ENCODE measurements at places on chromosomes 2 and 18.

DNA sequence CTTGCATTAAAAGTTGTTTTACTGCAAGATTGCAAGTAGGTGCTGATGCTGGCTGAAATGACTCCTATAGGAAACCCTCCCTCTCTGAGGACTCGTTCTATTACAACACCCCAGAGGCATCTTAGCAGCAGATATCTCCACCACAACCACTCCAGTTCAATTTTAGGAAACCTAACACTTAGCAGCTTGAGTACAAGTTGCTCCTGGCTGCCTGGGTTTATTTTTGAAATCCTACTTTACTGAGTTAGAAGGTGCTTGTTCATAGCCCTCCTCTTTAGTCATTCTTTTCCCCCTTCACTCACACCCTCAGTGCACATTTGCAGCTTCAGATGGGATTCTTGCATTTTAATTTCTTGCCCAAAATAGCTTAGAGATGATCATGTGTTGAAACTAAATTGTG lies 111.5 kb downstream of the MTCL1 start:
- no peak for DNase-seq

DNA sequence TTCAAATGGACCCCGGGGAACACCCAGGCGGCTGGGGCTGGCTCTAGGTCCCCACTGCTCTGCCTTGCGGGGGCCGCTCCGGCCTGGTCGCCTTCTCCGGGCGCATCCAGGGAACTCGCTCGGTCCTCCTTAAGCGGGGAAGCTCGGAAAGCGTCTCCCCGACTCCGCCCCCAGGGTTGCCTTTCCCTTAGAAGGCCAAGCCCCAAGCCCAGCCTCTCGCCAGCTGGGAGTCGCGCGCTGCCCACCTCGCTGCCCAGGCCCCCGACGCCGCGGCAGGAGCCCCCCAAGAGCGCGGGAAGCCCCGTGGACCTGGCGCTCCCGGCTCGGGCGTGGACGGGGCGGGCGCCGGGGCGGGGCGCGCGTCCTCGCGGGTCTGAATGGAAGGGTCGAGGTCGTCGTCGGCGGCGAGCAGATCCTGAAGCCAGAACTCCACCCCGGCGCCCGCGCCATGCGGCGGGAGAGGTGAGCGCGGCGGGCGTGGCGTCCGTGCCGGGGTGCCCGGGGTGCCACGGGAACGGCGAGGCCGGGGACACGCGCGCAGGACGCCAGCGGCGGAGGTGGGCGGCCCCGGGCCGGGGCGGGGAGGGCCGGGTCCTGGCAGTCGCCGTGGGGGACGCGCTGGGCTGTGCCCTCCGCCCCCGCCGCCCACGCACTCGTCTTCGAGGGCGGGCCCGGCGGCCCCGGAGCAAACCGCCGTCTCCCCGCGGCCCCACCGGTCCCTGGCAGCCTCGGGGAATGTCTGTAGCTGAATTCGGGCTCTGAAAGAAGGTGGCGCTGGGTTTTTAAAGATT lies at the start of gene BOK:
BOK (plus strand) TSS at position 214 of the 791 bp plus-strand sequence. CDS start 739 bp downstream, outside the sequence.
- peak; percentile 52 for DNase-seq

DNA sequence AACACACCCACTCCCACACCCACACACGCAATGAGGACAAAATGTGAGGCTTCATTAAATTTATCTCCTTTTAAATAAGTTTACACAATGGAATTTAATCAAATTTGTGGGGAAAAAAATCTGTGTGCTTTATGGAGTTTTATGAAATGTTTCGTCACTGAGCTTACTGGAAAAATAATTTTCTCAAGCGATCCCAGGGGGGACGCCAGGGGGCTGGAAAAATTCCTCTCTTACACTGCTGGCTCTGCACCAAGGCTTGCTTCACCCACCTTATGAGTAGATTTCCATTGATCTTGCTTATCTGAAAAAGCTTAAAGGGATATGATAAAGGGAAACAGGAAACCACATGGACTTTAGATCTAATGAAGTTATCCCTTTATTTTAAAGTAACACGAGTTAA lies 95.5 kb downstream of the CABYR start:
- no peak for DNase-seq

- peak; percentile 86 for DNase-seq
Observed at GRCh38 chr2:9179572-9180201, 26.9 kb upstream of the ASAP2 start.

DNA sequence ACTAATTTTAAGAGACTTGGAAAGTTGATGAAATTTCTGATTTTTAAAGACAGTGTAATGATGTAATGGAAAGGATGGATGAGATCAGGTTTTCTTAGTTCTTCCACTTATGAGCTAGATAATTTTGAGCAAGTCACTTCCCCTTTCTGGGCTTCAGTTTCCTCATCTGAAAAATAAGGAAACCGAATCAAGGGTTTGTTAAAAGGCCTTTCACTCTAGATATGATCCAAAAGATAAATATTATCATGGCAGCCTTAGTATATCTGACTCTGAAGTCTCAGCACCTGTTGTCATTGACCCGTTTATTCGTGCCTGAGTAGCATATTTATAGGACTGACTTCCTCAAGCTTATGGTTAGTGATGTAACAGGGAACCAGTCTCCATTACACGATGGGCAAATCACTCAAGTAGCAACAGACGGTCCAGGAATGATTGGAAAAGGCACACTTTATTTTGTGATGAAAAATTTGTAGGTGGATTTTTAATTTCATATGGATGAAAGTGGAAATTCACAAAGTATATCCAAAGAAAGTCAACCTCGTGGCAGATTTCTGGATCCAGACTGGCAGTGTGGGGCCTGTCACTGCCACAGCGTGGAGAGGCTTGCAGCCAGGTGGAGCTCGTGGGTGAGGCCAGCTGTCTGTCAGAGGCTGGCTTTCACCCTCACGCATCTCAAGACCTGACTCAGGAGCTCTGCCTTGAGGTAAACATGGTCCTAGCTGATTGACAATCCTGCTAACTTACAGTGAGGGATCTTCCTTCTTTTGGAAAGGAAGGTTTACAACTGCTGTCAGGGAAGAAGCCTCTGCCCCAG lies 137.9 kb upstream of the CXCR4 start:
- no peak for DNase-seq

DNA sequence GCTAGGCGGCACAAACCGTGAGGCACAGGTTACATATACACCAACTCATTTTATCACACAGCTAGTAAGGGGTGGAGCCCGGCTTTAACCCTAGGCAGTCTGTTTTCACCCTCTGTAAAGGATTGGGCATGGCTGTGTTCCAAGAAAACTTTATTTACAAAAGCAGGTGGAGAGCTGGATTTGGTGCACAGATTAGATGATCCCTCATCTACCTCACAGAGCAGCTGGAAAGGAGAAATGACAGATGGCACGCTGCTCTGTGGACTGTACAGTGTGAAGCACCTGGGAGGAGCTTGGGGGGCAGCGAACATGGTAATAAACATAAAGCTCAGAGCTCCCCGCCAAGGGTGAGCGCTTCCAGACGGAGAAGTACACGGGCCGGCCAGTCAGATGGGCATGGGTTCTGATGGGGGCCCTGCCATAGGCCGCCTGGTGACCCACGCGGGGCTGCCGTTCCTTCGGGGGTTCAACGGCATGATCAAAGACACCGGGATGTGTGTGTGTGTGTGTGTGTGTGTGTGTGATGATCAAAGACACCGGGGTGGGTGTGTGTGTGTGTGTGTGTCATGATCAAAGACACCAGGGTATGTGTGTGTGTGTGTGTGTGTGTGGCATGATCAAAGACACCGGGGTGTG lies 862 bp upstream of the TMEM177 start:
- no peak for DNase-seq

DNA sequence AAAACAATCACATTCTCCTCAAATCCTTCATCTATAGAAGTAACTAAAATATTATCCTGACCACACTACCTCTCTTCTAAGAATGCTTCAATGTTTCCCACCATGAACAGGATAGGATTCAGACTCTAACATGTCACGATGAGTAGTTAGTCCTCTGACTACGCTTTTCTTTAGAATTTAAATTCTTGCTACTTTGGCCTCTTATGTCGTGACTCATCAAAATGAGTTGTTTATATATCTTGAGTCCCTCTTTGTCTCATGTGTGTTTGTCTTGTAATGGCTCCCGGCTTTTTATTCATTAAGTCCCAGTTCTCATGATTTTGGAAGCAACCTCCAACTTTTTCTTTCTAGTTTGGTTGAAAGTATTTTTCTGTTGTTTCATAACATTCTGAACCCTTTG lies 1289.2 kb downstream of the DSC3 start:
- DNase-seq: no peak

DNA sequence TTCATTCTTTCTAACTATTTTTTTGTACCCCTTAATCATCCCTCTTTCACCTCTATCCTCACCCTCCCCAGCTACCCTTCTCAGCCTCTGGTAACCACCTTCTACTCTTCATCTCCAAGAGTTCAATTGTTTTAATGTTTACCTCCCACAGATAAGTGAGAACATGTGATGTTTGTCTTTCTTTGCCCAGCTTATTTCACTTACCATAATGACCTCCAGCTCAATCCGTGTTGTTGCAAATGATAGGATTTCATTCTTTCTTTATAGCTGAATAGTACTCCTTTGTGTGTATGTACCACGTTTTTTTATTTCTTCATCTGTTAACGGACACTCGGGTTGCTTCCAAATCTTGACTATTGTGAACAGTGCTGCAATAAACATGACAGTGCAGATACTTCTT lies 22.1 kb upstream of the TMEM37 start:
- DNase-seq: no peak

GRCh38 chr2:147363181-147363580 lies 481.6 kb upstream of the ACVR2A start:
- no peak for DNase-seq

DNA sequence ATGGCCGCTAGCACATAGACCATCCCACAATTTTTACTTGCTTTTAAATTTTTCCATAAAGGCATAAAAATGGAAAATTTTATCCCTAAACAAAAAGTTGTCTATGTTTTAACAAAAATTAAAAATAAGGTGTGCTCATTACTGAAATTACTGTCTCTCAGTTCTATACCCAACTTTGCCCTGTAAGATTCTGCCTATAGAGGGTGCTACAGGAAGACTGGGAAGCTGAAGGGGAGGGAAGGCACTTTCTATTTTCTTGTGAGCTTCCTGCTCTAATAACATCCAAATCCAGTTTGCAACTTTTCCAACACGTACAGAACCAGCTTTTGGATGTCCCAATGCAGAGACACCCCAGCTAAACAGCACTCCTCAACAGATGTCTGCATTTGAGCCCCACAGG lies 666.9 kb downstream of the PLCL1 start:
- DNase-seq: no peak

- DNase-seq: peak; percentile 41
Observed at GRCh38 chr2:36373149-36373926, 17.8 kb downstream of the CRIM1 start.

DNA sequence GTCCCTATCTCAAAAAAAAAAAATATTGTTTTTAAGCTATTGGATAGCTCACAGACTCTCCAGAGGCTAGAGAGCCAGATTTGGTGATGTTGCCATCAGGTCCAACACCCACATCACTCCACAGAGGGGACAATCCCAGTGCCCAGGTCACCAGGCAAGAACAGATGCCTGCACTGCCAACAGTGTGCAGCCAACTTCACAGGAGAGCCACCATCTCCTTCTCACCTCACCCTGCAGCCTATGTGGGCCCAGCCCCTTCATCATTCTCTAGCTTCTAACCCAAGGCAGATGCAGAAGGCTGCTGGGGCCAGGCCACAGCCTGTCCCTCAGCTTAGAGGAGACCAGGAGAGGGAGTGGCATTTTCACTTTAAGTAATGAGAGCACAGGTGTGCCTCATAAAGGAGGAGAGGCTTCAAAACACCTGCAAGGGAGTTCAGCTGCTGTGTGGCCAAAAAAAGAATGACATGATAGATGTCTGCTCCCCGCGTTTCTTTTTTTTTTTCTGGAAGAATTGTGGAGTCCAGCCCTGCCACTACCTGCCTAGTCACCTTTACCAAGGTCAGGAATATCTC lies 98.0 kb upstream of the ZSWIM2 start:
- DNase-seq: no peak

- DNase-seq: no peak
Observed at GRCh38 chr2:169087757-169088379, 18.5 kb downstream of the DHRS9 start.

- no peak for DNase-seq
Observed at GRCh38 chr18:60200558-60200957, 172.0 kb downstream of the MC4R start.

Data from RCC 7860 (cell line).